ENCODE measurements at places on chromosomes 1 and 21. TPM values are rescaled to one million over a fixed set of nuclear protein-coding genes. Genes with fewer than 3 reads are reported as not detected.

GRCh38 chr1:175839779-175840669 lies 96.6 kb upstream of the TNR start:
- DNase-seq: peak; percentile 74

- DNase-seq: no peak
Observed at GRCh38 chr1:8091691-8092090, 65.6 kb upstream of the ERRFI1 start.

GRCh38 chr1:42186152-42186551 lies 21.6 kb upstream of the GUCA2A start:
- DNase-seq: no peak

Gene MATN1
- not detected for total RNA-seq

DNA sequence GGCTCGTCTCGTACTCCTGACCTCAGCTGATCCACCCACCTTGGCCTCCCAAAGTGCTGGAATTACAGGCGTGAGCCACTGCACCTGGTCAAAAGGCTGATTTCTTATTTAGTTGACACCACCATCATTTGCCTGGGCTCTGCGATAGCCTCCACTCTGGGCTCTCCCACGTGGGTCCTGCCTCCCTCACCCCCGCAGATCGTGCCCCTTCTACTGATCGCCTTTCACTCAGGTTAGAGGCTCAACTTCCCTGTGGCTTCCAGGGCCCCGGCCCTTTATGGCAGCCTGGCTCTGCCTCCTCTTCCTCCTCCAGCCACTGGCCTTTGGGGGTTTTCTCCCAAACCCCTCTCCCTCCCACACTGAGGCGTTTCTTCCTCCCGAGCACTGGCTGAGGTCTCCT lies 2.5 kb upstream of the MFAP2 start:
- no peak for DNase-seq

Measured in esophagus muscularis mucosa (tissue), 4 donors.